ENCODE measurements at places on chromosomes 7 and 10.

DNA sequence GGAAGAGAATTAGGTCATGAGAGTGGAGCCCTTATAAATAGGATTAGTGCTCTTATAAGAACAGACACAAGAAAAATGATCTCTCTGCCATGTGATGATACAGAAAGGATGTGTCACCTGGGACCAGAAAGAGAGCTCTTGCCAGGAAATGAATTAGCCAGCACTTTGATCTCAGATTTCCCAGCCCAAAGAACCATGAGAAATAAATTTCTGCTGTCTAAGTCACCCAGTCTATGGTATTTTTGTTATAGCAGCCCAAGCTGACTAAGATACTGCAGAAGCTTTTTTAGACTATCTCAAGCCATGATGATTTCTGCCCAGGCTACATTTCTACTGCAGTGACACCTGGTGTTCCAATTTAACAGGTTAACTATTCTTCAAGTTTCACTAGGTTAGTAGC is 84.8 kb downstream of the RSU1 start:
- DNase-seq = no peak
- H3K4me3 ChIP-seq = no peak overlapping the region
- peaks cover 34% of the 10 kb centered on the region for H3K36me3 ChIP-seq
- no peaks in the 10 kb centered on the region for H3K4me1 ChIP-seq
- no peak overlapping the region for H3K27ac ChIP-seq

- no peak for DNase-seq
- H3K27ac ChIP-seq = peak overlapping the region; percentile 63
- no peaks in the 10 kb centered on the region for H3K36me3 ChIP-seq
- peak overlapping the region; percentile 75 for H3K4me3 ChIP-seq
- H3K27me3 ChIP-seq = no peaks in the 10 kb centered on the region
These were observed 2.3 kb downstream of the DNMBP start for GRCh38 chr10:100007231-100008141.

DNA sequence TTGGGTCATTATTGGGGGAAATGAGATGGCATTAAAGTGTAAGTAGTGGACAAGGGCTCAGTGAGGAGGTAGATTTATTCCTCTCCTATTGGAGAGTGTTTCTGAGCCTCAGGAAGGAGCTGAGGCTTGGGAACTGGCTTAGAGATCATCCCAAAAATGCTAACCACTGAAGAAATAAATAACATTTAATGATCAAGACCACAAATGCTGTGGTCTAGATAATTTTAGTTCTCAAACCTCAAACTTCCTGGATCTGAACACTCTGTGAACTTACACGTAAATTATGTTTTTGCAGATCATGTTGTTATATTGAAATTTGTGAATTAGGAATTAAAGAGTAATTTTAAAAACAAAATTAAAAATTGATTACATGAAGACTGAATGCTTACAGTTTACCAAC is 27.3 kb downstream of the MDFIC start:
- no peaks in the 10 kb centered on the region for H3K27me3 ChIP-seq
- no peak for DNase-seq
- H3K4me1 ChIP-seq = peaks cover 10% of the 10 kb centered on the region
- no peak overlapping the region for H3K4me3 ChIP-seq
- no peaks in the 10 kb centered on the region for H3K36me3 ChIP-seq
- H3K27ac ChIP-seq = no peak overlapping the region

GRCh38 chr10:9654261-9654660 is 1363.4 kb upstream of the CELF2 start:
- no peak for DNase-seq
- no peak overlapping the region for H3K4me3 ChIP-seq
- H3K27ac ChIP-seq = no peak overlapping the region

DNA sequence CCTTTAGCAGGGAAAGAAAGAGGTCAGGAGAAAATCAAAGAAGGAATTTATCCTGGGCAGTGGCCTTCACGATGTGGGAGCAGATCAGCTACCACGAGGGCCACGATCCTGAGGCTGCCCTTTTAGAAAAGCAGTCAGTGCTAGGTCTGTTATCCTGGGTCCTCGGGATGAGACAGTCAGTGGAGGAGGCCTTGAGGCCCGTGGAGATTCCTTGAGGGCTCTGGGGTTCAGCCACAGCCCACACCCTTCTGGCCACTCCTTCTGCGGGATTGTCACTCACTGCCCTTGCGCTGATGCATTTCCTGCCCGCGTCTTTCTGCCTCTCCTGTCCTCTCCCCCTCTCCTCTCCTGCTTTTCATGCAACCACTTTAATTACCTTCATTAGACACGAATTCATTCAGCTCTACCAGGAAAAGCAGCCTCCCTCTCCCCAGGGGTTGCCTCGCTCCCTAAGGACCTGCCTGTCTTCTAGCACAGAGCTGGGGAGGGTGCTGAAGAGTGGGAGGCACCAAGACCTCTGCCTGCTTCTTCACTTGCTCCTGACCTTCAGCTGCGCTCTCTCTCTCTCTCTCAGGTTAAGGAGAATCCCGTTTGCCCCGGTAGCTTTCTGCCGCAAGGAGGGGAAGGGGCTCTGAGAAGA is 42.6 kb upstream of the LRRC4 start:
- no peak overlapping the region for H3K27ac ChIP-seq
- H3K36me3 ChIP-seq = peaks cover 52% of the 10 kb centered on the region
- no peak for DNase-seq

GRCh38 chr10:49299816-49300139 is 808 bp downstream of the C10orf71 start:
- no peaks in the 10 kb centered on the region for H3K36me3 ChIP-seq
- H3K27me3 ChIP-seq = no peaks in the 10 kb centered on the region
- DNase-seq = no peak
- H3K4me3 ChIP-seq = no peak overlapping the region
- H3K4me1 ChIP-seq = peaks cover 5% of the 10 kb centered on the region
- no peak overlapping the region for H3K27ac ChIP-seq

GRCh38 chr7:141071855-141072547 is 1.9 kb upstream of the TMEM178B start:
- DNase-seq = peak; percentile 11
- peak overlapping the region; percentile 49 for H3K4me3 ChIP-seq
- no peaks in the 10 kb centered on the region for H3K27me3 ChIP-seq

DNA sequence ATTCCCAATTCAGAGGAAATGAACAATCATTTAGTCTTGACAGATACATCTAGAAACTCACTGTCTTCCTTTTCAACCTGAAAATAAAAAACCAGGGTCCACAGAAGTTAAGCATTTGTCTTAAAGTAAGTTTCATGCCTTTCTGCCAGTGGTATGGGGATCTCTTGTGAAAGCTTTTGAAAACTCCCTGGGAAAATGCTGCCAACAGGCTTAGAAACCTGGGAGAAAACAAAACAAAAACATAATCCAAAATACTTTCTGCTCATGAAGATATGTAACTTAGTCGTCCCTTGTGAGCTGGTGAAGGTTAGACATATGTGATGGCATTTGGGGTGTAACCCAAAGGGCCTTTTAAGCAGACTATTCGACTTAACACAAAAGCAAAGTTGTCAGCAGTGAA is 66.4 kb upstream of the ZNF438 start:
- DNase-seq = no peak
- peaks cover 4% of the 10 kb centered on the region for H3K4me1 ChIP-seq
- H3K27ac ChIP-seq = no peak overlapping the region
- H3K4me3 ChIP-seq = no peak overlapping the region
- no peaks in the 10 kb centered on the region for H3K36me3 ChIP-seq

DNA sequence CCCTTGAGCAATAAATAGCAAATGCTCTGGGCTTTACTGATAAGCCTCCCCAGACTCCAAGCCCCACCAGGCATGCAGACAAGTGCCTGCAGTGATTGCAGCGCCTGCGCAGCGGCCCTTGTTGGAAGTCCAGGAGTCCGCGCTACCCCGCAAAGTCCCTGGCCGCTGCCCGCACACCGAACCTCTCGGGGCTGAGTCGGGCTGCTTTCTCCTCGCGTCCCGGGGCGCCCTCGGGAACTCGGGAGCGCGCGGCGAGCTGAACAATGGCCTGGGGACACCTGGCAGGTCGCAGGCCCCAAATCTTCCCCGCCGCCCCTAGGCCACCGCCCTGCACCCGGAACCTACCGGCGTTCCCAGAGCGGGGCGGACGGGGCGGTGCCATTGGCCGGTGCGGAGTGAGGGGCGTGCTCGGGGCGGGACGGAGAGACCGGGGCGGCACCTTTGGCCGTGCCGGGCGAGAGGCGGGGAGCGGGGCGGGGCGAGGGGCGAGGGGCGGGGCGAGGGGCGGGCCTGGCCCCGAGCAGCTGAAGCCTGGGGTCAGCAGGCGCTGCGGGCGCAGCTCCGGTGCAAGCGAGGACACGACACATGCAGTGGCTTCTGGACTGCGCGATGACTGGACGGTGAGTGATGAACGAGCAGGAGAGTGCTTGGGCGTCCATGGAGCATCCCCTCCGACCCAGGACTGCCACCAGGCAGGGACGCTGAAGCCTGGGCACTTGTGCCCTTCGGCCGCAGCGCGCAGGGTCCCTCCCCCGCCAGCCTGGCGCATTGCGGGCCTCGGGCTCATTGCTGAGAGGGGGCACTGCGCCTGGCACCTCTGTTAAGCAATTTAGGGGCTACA is at the start of gene RASSF4:
RASSF4 (plus strand) TSS at position 556 of the 841 bp plus-strand sequence. CDS start 10,401 bp downstream, outside the sequence.
- no peaks in the 10 kb centered on the region for H3K27me3 ChIP-seq
- peaks cover 41% of the 10 kb centered on the region for H3K4me1 ChIP-seq
- peak within 1 kb of the TSS; percentile 60 for H3K4me3 ChIP-seq
- peak; percentile 95 for DNase-seq
- H3K27ac ChIP-seq = peak within 1 kb of the TSS; percentile 92
- H3K36me3 ChIP-seq = peaks cover 10% of the 10 kb centered on the region

- H3K27me3 ChIP-seq = no peaks in the 10 kb centered on the region
- DNase-seq = no peak
These were observed 1146.7 kb downstream of the TYW1 start for GRCh38 chr7:68143345-68143744.

DNA sequence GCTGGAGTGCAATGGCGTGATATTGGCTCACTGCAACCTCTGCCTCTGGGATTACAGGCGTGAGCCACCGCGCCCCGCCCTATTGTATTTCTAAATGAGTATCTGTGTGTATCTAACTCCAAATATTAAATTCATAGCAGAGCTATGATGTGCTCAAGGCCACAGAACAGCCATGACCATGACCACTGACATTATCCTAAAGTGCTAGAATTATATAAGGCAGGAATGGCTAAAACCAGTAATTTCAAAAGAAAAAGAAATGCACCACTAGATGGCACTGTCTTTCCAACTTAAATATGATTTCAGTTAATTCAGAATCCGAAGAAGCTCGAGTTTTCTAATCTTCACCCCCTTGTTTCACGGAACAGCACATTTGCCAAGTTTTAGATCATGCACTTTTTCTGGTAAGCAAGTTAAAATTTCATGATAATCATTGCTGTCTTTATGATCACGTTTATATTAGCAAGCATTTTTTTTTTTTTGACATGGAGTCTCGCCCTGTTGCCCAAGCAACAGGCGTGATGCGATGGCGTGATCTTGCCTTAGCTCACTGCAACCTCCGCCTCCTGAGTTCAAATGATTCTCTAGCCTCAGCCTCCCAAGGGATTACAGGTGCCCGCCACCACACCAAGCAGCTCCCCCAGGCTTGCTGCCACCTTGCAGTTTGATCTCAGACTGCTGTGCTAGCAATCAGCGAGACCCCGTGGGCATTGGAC is 65.3 kb downstream of the OR13A1 start:
- peaks cover 11% of the 10 kb centered on the region for H3K4me1 ChIP-seq
- H3K27me3 ChIP-seq = no peaks in the 10 kb centered on the region
- H3K27ac ChIP-seq = no peak overlapping the region
- peak overlapping the region; percentile 0 for H3K4me3 ChIP-seq
- DNase-seq = peak; percentile 67

GRCh38 chr7:25852211-25852938 is 299.6 kb upstream of the NFE2L3 start:
- H3K36me3 ChIP-seq = no peaks in the 10 kb centered on the region
- peaks cover 27% of the 10 kb centered on the region for H3K4me1 ChIP-seq
- H3K4me3 ChIP-seq = peak overlapping the region; percentile 23
- peaks cover 94% of the 10 kb centered on the region for H3K27me3 ChIP-seq
- H3K27ac ChIP-seq = peak overlapping the region; percentile 91

GRCh38 chr10:71695502-71696476 is 23.8 kb downstream of the C10orf105 start:
- no peaks in the 10 kb centered on the region for H3K36me3 ChIP-seq
- H3K27ac ChIP-seq = no peak overlapping the region
- H3K27me3 ChIP-seq = no peaks in the 10 kb centered on the region
- H3K4me1 ChIP-seq = peaks cover 6% of the 10 kb centered on the region
- H3K4me3 ChIP-seq = no peak overlapping the region

GRCh38 chr7:138477081-138477578 is 17.1 kb downstream of the TRIM24 start:
- no peak overlapping the region for H3K4me3 ChIP-seq
- peak overlapping the region; percentile 58 for H3K27ac ChIP-seq
- no peaks in the 10 kb centered on the region for H3K36me3 ChIP-seq
- DNase-seq = no peak
- H3K27me3 ChIP-seq = no peaks in the 10 kb centered on the region

GRCh38 chr7:6446838-6447580 is 745 bp downstream of the DAGLB start:
- H3K27me3 ChIP-seq = no peaks in the 10 kb centered on the region
- peak overlapping the region; percentile 96 for H3K4me3 ChIP-seq
- peaks cover 58% of the 10 kb centered on the region for H3K4me1 ChIP-seq
- DNase-seq = peak; percentile 87
- peak overlapping the region; percentile 90 for H3K27ac ChIP-seq

GRCh38 chr7:107946881-107947280 is 55.9 kb downstream of the DLD start:
- H3K27me3 ChIP-seq = no peaks in the 10 kb centered on the region
- H3K36me3 ChIP-seq = peaks cover 55% of the 10 kb centered on the region
- peaks cover 28% of the 10 kb centered on the region for H3K4me1 ChIP-seq
- no peak overlapping the region for H3K4me3 ChIP-seq

DNA sequence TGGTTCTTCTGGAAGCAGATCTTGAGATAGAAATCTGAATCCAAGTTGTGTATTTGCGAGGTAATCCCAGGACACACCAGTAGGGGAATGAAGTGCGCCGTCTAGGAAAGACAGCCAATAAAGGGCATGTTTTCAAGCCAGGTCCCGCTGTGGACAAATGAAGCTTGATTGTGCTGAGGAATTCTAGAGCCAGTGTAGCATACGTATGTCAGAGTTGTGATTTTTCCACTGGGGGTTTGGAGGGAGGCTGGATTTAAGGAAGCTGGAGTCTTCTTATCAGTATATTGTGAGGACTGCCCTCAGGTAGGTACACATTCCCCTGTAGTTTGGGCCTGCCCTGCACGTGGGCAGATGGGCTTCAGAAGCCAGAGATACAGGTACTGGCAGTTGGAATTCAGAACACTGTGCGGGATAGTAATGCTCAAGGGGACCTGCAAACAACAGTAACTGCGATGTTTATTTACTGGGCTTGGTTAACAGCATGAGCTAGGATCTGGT is 50.9 kb downstream of the GALNT11 start:
- no peaks in the 10 kb centered on the region for H3K36me3 ChIP-seq
- H3K4me3 ChIP-seq = no peak overlapping the region
- DNase-seq = peak; percentile 42
- H3K27me3 ChIP-seq = no peaks in the 10 kb centered on the region
- H3K27ac ChIP-seq = peak overlapping the region; percentile 72

GRCh38 chr7:148332191-148333186 is 258.1 kb upstream of the C7orf33 start:
- H3K4me3 ChIP-seq = no peak overlapping the region
- peaks cover 41% of the 10 kb centered on the region for H3K27me3 ChIP-seq
- no peaks in the 10 kb centered on the region for H3K36me3 ChIP-seq
- H3K4me1 ChIP-seq = no peaks in the 10 kb centered on the region

- H3K4me3 ChIP-seq = no peak overlapping the region
- no peaks in the 10 kb centered on the region for H3K27me3 ChIP-seq
- peaks cover 31% of the 10 kb centered on the region for H3K36me3 ChIP-seq
- peaks cover 14% of the 10 kb centered on the region for H3K4me1 ChIP-seq
- no peak for DNase-seq
These were observed 145.1 kb downstream of the NRP1 start for GRCh38 chr10:33189363-33189762.

Data from stomach (tissue), 19 donors.